ENCODE measurements at places on chromosomes 11 and 22. TPM values are rescaled to one million over a fixed set of nuclear protein-coding genes. Genes with fewer than 3 reads are reported as not detected.

The CABP7 gene
- not detected for total RNA-seq

The MIOX gene
- total RNA-seq = not detected

The GRIK4 gene
- total RNA-seq = 0.33 TPM

The MMP13 gene
- total RNA-seq = not detected

The DDI1 gene
- total RNA-seq = not detected

The TEX12 gene
- 0.29 TPM for total RNA-seq

The MGAT3 gene
- total RNA-seq = not detected

The PACSIN3 gene
- 11.2 TPM for total RNA-seq

The TRIM29 gene
- total RNA-seq = not detected

The RASSF10 gene
- 0.67 TPM for total RNA-seq

The ELF5 gene
- total RNA-seq = not detected

The CFAP300 gene
- total RNA-seq = 0.33 TPM

The C11orf91 gene
- 0.33 TPM for total RNA-seq

The TBC1D10A gene
- 12.6 TPM for total RNA-seq

The BDNF gene
- total RNA-seq = 3.9 TPM

The SHANK2 gene
- 0.19 TPM for total RNA-seq
